ENCODE measurements at places on chromosomes 5 and 9. TPM values are rescaled to one million over a fixed set of nuclear protein-coding genes. Genes with fewer than 3 reads are reported as not detected.

GRCh38 chr9:86771941-86772634 lies 175.2 kb downstream of the GAS1 start:
- DNase-seq, result no peak

DNA sequence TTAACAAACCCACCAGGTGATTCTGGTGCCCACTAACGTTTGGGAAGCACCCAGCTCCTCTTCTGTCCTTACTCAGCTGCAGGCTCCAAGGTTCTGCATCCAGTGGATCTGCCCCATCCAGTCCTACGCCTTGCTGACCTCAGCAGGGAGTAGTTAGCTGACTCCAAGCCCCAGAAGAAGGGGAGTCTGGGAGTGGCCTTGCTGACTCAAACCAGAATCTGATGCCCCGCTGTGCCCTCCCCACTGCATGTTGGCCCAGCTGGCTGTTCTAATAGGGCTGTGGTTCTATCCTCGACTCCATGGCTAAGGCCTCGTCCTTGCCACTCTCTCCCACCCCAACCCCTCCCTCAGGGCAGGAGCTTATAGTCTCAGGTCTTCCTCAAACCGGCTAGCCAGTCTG lies 136.3 kb downstream of the TTLL11 start:
- DNase-seq, result no peak

DNA sequence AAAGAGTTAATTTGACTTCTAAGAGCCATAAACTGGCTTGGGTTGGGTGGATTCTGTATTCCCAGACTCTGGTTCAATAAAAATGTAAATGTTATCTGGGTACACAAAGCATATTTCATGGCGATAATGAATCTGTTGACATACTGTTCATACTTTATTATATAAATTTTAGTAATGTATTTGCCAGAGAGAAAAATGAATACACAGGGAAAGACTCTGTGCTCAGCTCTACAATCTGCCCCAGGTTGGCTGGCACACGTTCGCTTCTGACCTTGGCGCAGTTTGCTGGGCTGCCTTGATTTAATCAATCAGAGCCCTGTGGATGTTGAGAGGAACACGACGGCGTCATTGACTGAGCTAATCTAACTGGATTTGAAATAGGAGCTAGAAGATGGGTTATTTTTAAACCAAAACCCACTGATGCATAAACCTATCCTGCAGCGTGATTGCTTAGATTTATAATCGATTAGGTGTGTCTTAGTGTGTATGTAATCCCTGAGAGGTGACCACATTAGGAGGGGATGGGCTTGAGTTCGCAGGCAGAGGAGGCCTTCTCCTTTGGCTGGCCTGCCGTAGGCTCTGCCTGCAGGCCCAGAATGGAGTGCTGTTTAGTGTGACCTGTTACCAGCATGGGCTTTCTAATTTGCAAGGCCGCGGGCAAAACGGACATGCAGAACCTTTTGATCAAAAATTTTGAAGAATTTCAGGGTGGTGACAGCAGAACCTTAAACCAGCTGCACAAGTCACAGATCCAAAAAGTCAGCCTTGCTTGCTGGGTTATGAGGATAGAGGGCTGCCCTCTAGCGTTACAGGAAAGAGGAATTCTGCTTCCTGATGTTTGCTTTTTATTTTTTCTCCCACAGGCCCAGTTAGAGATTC lies 3.9 kb upstream of the ADCY2 start:
- DNase-seq, result no peak

F12 gene
- total RNA-seq, result 0.64 TPM

BHMT gene
- 0.98 TPM for total RNA-seq

WWC1 gene
- total RNA-seq, result 59.9 TPM

RACK1 gene
- 2,842 TPM for total RNA-seq

All from breast epithelium (tissue), 4 donors.